ENCODE measurements at places on chromosomes 16 and 17.

GRCh38 chr17:14752011-14752410, 451.1 kb downstream of the HS3ST3B1 start:
- no peak for DNase-seq

- DNase-seq = no peak
These were observed 46.8 kb downstream of the FOXK2 start for GRCh38 chr17:82566129-82566960.

DNA sequence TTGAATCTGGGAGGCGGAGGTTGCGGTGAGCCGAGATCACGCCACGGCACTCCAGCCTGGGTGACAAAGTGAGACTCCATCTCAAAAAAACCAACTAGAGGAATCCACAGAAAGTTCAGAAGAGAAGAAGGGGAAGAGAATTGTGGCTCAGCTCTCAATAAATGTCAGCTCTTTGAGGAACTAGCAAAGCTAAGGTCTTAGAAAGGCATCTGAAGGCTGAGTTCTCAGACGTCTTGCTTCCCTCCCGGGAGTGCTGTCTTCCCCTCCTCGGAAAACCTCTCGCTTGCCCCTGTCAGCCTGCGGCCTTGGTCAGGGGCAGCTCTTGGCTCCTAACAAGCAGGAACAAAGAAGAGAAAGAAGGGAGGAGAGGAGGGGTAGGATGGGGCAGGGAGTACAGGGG, 5.3 kb downstream of the SHPK start:
- no peak for DNase-seq

DNA sequence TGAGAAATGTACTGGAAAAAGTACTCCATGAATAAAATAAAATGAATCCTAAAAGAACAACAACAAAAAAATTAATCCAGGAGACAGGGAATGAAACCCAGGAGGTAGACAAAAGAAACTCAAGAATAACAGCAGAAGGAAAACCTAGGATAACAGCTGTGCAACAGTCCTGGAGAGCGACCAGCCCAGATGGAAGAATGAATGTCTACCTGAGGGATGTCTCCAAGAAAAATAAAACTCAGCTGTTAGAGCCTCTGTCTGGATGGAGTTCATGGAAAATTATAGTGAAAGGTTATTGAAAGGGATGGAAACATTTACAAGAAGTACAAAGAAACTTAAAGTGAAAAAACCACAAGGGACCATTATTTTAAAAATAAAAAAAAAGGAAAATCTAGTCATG, 135.8 kb upstream of the CA10 start:
- DNase-seq = no peak

GRCh38 chr17:35254107-35254773, 11.4 kb downstream of the SLFN5 start:
- DNase-seq = no peak

DNA sequence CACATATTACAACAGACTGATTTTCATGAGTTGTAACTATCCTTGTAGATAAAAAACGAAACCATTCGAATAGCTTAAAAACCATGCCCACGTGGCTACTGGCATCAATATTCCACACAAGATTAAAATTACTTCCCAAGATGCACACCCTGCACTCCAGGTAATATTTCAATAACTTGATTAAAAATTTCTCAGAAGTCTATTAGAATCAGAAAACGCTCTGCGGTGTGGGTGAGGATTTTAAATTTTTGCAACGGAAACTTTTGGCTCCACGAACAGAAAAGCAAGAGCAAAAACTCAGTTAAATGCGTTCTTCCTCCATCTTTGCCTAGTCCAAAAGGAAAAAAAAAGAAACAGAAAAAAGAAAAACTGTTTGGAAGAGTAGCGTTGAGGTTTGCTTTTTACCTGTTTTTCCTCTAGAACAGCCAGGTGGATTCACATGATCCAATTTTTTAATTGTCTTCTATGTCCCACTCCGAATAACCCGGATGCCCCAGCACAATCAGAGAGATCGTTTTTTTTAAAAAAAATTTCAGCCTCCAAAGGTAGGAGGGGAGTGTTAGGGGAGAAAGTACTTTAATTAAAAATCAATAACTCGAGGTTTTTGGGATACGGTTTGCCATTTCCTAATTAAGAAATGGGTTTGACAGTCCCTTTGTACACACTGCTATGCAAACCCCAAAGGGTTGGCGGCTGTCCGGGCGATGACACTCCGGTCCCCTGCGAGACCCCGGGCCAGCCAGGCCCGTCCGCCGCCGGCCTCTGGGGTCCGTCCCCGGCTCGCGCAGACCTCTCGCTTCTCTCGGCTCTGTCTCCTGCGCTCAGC, 708 bp upstream of the NFAT5 start:
- DNase-seq = no peak

GRCh38 chr16:8721336-8722024, 47.1 kb downstream of the ABAT start:
- DNase-seq = no peak

DNA sequence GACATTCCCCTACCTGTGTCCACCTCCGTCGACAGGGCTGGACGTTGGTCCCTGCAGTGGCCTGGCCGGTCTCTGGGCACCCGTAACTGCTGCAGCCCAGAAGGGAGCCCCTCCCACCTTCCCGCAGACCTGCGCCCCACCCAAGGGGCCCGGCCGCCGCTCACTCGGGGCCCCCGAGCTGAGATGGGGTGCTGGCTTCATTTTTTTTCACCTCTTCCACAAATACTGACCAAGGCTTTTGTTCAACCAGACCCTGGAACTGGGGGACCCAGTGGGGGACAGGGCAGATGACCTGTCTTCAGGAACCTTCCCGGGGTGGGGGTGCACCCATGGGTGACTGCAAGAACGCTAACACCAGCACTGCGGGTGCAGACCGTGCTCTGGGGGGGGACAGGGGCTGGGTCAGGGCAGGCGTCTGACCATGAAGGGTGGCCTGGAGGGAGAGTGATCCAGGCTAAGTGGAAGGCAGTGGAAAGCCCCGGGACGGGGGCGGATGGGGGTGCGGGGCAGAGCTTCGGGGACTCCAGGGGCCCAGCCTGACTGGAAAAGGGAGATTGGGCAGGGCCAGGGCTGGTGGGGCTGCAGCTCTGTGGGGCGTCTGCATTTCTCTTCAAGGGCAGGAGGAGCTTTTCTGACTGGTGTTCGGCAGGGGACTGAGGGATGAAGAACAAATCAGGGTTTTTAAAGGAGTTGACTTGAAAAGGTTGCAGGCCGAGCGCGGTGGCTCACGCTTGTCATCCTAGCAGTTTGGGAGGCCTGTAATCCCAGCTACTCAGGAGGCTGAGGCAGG, 42.3 kb downstream of the SLC7A5 start:
- DNase-seq = no peak

- DNase-seq = no peak
These were observed 8.8 kb downstream of the ADAT1 start for GRCh38 chr16:75614066-75614897.

DNA sequence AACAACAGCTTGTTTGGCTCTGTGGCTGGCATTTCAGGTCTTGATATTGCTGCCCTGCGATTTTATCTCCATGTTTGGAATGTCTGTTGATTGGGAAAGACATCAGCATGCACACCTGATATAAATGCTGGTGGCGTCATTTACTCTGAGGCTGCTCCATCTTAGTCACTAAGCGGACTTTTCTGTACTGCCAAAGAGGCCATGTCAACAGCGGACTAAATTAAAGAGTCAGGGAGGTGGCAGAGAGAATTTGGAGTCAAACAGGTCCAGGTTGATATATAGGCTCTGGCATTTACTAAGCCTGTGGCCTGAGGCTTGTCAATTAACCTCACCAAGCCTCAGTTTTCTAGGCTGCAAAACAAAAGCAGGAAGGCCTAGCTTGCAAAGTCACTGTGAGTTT, 6.2 kb downstream of the RBFOX1 start:
- no peak for DNase-seq

GRCh38 chr16:81239367-81240121, 1.1 kb downstream of the BCO1 start:
- no peak for DNase-seq

DNA sequence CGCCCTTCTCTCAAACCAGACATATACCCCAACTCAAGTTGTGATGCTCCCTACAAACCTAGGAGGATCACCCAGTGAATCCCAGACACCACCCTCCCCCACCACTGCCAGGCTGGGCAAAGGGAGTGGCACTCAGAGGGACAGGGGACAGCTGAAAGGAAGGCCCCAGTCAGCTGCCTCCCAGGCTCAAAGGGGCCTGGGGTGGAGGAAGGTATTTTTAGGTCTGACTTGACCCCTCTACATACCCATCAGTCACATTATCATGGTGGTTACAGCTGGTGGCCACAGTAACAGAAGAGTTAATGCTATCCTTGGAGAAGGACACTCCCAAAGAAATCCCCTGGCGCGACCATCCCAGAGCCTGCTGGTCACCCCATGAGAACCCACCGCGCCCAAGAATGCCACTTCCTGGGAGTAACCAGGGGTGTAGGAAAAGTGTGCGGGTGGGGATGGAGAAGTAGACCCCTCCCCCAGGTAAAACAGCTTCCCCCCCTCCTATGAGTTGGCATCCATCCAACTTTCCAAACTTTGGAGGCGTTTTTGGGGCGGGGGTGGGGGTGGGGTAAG, 1.1 kb downstream of the CACNB1 start:
- no peak for DNase-seq

- no peak for DNase-seq
These were observed 3.6 kb upstream of the UBE2I start for GRCh38 chr16:1305823-1306222.

DNA sequence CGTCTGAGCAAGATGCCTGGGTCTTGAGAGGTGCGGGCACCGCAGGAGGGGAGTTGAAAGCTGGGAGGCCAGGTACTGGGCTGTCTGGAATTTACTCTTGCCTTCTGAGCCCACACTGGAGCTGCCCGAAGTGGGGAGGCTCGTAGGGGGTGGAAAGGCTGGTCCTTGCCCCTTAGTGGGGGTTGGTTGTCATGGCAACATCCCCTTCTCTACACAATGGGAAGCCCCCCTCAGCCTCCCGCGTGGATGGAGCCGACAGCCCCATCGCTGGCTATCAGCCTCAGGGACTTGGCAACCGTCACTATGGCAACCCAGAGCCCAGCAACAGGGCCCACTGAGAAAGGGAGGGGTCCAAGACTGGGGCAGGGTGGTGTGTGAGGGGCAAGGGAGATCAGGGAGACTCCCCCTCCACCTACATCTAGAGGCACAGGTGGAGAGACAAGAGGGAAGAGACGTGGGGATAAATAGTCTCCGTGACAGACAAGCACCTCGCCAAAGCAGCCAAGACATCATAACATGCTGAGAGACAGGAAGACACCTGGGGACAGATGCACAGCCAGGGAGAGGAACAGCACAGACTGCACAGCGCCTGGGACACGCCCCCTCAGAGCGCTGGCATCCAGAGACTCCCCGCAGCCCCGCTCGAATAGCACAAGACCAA, 5.3 kb upstream of the DNAH2 start:
- DNase-seq = no peak

DNA sequence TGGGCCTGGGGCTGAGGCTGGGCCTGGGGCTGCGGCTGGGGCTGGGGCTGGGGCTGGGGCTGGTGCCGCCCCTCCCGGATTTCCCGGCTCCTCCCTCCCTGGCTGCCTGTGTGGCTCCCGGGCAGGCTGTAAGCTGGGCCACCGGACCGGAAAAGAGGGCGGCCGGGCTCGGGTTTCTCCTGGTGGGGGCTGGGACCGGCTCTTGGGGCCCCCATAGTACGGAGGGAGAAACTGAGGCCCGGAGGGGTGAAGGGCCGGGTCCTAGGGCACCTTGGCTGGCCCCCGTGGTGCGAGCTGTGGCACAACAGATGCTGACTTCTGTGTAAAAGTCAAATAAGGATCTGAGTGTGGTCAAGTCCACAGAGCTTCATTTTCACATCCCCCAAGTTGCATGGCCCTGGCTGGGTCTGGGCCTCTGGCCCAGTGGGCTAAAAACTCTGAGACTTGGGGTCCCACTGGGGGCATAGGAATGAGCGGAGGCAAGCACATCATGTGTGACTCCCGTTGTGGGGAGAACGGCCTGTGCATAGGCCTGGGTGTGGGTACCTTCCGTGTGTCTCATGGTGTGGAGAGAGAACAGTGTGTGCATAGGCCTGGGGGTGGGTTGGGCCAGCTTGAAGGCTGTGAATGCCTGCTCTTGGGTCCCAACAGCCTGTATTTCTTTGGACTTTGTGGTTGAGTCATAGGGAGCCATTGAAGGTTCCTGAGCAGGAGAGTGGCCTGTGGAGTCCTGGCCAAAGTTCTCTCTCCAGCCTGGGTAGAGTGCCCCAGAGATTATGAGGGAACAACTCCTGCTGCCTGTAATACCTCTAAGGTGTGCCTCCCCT, 123.9 kb upstream of the CIBAR2 start:
- DNase-seq = no peak

DNA sequence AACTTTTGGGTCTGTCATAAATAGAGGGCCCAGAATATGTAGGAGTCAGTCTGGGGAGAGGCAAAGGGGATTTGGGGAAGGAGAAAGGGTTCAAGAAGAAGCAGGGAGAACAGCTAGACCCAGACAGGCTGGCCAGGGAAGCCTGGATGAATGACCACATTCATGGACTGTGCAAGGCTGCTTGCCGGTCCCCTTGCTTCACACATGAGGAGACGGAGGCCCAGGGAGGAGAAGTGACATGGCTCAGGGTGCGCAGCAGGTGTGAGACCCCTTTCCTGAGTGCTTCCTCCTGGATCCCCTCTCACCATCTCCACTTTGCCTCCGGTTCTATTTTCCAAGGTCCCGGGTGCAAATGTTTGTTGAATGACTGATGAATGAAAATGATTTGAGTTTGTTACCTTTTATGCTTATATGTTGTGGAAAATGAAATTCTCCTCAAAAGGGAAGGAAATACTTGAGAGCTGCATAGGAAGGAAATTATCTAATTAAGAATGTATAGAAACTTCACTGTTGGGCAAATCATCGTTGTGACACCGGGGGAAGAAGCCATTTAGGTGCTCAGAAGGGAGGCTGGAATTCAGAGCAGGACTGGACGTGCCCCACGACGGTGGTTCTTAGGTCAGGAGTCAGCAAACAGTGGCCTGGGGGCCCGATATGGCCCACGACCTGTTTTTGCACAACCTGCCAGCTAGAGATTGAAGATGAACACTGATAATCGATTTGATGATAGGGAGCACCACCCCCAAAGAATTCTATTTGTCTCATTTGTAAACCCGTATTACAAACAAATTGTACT, 559 bp downstream of the ITGAM start:
- DNase-seq = no peak

DNA sequence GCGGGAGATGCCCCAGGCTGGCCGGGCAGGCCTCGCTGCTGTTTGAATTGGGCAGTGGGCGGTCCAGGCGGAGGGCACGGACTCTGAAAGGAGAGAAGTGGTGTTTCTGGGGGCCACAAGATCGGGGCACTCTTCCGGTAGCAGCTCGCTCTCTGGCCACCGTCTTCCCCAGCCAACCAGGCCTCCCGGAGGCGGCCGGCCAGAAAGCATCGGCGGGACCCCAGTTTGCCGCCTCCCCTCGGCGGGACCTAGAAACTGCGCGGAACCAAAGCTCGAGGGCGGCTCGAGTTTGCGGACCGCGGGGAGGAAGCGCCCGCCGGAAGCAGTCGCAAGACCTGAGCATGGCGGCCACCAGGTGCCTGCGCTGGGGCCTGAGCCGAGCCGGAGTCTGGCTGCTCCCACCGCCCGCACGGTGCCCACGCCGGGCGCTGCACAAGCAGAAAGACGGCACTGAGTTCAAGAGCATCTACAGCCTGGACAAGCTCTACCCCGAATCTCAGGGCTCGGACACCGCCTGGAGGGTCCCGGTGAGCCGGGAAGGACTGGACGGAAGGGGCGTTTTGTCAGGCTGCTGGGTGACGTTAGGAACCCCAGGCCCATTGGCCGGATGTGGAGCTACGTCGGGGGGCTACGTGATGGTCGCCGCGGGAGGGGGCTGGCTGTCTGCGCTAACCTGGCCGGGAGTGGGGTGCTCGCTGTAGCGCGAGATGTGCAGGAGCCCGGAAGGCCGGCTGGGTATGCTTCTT, at the start of gene MRPL58:
Gene MRPL58, plus strand, starts transcription at position 325 of the 746 bp plus-strand sequence. Its CDS starts 17 bp downstream, at position 342.
- peak; percentile 63 for DNase-seq
